ENCODE measurements at places on chromosomes 4 and X. TPM values are rescaled to one million over a fixed set of nuclear protein-coding genes. Genes with fewer than 3 reads are reported as not detected.

DNA sequence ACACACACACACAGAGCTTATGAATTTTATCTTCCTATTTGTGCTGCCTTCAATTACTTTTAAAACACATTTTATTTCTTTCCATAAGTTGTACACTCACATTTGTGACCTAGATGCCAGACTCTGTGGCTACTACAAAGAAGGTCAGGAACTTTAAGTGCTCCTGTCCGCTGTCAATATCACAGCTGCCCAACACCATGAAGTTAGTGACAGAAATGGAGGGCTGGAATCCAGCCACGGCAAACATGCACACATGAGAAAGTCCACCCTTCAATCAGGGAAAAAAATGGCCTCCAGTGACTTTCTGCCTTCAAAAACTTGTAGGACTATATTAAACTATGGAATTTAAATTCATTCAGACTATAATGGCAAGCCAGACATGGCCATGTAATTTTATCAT, 334.4 kb upstream of the FSTL5 start:
- H3K27ac ChIP-seq: no peak overlapping the region
- no peaks in the 10 kb centered on the region for H3K4me1 ChIP-seq
- no peaks in the 10 kb centered on the region for H3K27me3 ChIP-seq
- no peak for DNase-seq

- no peak overlapping the region for H3K4me3 ChIP-seq
- H3K27ac ChIP-seq: no peak overlapping the region
- peaks cover 19% of the 10 kb centered on the region for H3K4me1 ChIP-seq
- no peaks in the 10 kb centered on the region for H3K36me3 ChIP-seq
- DNase-seq: no peak
Observed at GRCh38 chr4:70737409-70737808, 15.6 kb downstream of the RUFY3 start.

DNA sequence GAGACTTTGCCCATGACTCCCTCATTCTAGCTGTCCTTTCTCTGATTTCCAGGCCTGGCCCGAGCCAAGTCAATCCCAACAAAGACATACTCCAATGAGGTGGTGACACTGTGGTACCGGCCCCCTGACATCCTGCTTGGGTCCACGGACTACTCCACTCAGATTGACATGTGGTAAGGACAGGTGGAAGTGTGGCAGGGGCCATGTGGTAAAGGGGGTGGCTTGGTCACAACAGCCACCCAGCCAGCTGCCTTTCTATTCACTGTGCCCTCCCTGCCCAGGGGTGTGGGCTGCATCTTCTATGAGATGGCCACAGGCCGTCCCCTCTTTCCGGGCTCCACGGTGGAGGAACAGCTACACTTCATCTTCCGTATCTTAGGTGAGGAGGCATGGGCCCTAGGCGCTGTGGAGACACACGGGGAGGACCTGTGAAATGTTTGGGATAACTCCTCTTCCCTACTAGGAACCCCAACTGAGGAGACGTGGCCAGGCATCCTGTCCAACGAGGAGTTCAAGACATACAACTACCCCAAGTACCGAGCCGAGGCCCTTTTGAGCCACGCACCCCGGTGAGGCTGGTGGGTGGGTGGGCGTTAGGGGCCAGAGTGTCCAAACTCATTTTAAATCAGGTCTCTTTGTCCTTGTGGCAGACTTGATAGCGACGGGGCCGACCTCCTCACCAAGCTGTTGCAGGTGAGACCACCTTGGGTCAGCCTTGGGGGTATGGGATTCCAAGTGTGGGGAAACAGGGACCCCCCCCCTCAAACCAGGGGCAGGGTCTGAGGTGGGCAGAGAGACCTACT, 6.1 kb upstream of the USP11 start:
- H3K4me3 ChIP-seq: no peak overlapping the region
- DNase-seq: no peak
- H3K27ac ChIP-seq: no peak overlapping the region
- no peaks in the 10 kb centered on the region for H3K4me1 ChIP-seq
- H3K36me3 ChIP-seq: peaks cover 52% of the 10 kb centered on the region

DNA sequence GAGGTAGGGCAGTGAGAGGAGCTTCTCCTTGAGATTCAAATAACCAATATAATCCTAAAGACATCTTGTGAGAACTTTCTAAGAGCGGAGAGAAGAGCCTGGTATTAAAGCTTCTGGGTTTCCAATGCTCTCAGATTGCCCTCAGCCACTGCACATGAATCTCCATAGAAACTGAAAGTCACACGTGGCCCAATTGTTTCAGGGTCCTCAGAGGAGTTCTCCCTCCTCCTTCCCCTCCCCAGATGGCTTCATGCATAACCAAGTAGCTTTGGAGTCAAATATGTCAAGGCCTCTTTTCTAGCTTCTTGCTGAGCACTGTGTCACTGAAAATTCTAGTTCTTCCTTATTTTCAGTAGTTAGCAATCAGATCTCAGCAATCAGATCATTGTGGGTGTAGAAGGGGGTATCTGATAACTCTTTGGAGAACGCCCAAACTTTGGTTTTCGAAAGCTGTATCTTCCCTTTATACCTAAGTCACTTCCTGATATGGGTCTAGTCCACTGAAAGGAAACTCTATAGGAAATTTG, 2.2 kb downstream of the BTK start:
- H3K4me3 ChIP-seq: no peak overlapping the region
- H3K27me3 ChIP-seq: no peaks in the 10 kb centered on the region
- no peak overlapping the region for H3K27ac ChIP-seq
- no peaks in the 10 kb centered on the region for H3K36me3 ChIP-seq
- DNase-seq: no peak

DNA sequence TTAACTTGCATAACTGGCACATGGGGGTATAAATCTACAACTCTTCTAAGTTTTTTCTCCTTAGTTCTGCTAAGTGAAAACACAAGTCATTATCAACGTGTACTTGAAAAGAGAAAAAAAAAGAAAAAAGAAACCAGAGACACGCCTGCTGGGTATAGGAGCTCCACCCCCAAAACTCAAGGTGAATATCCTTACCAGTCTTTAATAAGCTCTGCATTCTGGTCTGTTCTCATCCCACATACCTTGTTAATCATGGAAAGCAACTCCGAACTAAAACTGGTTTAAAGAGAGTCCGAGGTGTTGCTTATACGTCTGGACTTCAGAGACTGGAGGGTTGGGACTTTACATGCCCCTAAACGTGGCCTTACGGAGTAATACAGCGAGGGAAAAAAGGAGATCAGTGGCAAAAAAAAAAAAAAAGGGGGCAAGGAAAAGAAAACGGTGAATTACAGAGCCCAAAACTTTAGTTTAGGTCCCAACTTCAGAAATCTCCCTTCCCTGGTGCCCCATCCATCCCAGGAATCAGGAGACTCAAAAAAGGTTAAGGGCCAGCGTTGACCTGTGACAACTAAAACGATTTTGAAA, 1.0 kb downstream of the PGRMC2 start:
- no peak overlapping the region for H3K27ac ChIP-seq
- no peaks in the 10 kb centered on the region for H3K27me3 ChIP-seq
- peaks cover 24% of the 10 kb centered on the region for H3K4me1 ChIP-seq
- H3K4me3 ChIP-seq: peak overlapping the region; percentile 89
- DNase-seq: peak; percentile 50

- peaks cover 9% of the 10 kb centered on the region for H3K4me1 ChIP-seq
- no peak overlapping the region for H3K4me3 ChIP-seq
- peak; percentile 53 for DNase-seq
- H3K27me3 ChIP-seq: no peaks in the 10 kb centered on the region
Observed at GRCh38 chr4:158444621-158445020, 77.1 kb upstream of the RXFP1 start.

- no peak overlapping the region for H3K4me3 ChIP-seq
- peaks cover 21% of the 10 kb centered on the region for H3K4me1 ChIP-seq
- DNase-seq: no peak
- H3K27ac ChIP-seq: no peak overlapping the region
- H3K36me3 ChIP-seq: no peaks in the 10 kb centered on the region
- H3K27me3 ChIP-seq: no peaks in the 10 kb centered on the region
Observed at GRCh38 chr4:104752337-104752736, 257.6 kb upstream of the CXXC4 start.

Gene HTR2C
- 0.07 TPM for total RNA-seq

Gene ADGRL3
- total RNA-seq: 0.69 TPM

Gene RELL1
- total RNA-seq: 14.6 TPM

Gene DOK7
- 2.5 TPM for total RNA-seq

Gene TKTL1
- total RNA-seq: not detected

Gene ADAM29
- not detected for total RNA-seq

Gene FAM47B
- not detected for total RNA-seq

Gene STK26
- 47.4 TPM for total RNA-seq

Data from PC-3 (cell line).